Stimulated activated CD8-positive, alpha-beta memory T cell treated with anti-CD3 and anti-CD28 coated beads, Interleukin-15, amount 100 ng/mL, for 24 hours (primary cell): ENCODE measurements at places on chromosomes 13 and 19.

GRCh38 chr13:111411919-111412650, 91.6 kb downstream of the TEX29 start:
- DNase-seq = no peak

DNA sequence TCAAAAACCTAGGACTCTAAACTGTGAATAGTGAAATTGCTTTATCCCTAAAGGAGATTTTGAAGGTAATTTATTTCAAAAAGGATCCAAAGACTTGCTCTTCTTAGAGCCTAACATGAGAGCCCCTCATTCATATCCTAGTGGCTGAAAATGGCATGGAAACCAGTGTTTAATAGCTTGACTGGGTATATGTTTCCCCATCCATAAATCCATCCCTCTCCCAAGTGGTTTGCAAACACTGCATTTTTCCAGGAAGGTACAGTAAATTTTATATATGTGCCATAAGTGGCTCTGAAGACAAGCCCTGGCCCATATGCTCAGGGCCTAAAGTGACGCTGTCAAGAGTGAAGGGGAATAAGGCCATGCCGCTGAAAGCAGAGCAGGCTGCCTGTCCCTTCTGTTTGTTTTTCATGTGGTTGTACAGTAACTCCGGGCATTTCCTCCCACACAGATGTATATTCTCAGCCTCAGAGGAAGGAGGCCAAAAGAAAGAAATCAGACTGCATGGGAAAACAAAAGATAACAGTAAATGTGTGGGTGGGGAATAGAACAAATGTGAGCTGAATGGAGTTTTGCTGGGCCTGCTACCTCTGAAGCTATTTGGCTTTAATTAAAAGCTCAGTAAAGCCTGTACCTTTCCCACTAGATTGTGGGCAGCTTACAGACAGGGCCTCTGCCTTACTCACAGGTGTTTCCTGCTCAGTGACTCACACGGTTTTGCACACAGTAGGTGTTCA, 181.9 kb downstream of the PCDH9 start:
- DNase-seq = no peak

DNA sequence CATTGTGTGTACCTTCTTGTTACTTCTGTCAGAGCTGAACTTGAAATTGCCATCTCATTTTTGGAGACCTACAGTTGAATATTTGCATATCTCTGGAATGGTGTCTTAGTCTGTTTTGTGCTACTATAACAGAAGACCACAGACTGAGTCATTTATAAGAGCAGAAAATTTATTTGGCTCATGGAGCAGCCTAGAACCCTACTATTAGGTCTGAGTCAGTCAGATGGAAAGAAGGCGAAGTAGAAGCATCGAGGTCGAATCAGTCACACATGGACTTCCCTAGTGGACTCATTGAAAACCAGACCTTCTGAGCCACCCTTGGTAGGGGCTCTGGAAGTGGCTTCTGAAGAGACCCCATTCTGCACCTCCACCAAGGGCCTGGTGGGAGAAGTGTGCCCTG, 33.9 kb upstream of the TPT1 start:
- no peak for DNase-seq

- no peak for DNase-seq
These were observed 2.4 kb upstream of the APOC4 start for GRCh38 chr19:44939668-44940067.

DNA sequence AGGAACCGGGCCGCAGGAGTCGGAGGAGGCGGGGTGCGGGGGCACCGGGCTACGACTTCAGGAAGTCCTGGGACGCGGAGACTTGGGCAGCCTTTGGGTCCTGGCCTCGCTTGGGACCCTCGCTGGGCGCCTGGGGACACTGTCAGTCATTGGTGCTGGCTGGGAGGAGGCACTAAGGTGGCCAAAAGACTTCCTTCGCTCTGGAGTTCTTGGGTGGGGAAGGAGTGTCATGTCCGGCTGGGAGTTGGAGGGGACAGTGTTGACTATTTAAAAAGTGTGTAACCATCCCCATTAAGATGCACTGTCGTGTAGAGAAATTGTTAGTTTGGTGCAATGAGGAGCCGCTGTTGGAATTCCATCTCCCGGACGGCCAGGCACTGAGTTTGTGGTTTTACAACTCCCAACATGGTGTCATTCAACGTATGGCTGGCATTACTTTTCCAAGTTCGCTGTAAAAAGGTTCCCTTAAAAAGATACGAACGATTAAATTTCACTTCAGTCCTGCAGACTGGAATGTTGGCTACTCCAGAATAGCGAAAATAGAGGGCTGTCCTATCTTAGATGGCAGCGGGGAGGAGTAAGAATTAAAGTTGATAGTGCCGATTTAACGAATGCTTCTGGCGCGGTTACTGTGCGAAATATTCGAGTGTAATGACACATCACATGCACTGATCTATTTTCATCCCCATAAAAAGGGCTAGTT, 776 bp downstream of the DNAJC3 start:
- DNase-seq = peak; percentile 8

DNA sequence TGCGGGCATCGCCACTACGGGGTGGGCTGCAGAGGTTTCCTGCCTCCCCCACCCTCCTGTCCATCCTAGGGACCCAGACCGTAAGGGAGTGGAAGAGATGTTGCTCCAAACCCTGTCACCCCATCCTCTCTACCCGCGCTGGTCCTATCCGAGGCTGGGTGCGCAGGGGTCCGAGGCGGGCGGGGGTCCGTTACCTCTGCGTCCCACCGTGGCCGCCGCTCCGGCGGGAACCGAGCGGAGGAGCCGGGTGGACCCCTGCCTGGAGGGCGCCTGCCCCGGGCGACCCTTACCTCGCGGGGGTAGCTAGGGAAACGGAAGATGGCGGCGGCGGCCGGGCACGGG, at the start of gene DGKH:
Gene DGKH, plus strand, starts transcription at position 307 of the 342 bp plus-strand sequence. CDS start 126 bp downstream, outside the sequence.
- no peak for DNase-seq

DNA sequence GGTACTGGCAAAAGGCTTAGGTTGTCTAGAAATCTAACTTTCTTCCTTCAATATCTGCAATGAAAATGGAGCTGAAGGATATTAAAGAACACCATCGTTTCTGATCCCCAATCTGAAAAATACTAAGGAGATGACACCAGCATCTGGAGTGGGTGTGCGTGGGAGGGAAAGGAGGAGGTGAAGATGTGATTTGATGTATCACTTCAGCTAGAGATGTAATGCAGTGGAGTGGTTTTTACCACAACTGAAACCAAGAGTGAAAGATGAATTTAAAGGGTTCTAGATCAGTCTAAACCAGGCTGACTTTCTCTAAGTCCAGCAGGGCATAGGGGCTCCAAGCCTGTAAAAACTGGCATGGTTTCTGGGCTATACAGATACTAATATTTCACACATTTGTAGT, 148.4 kb downstream of the AKAP11 start:
- DNase-seq = no peak

- DNase-seq = no peak
These were observed 25.2 kb upstream of the KATNAL1 start for GRCh38 chr13:30332456-30333143.

- no peak for DNase-seq
These were observed 23.3 kb upstream of the ZC3H13 start for GRCh38 chr13:46075811-46076210.

DNA sequence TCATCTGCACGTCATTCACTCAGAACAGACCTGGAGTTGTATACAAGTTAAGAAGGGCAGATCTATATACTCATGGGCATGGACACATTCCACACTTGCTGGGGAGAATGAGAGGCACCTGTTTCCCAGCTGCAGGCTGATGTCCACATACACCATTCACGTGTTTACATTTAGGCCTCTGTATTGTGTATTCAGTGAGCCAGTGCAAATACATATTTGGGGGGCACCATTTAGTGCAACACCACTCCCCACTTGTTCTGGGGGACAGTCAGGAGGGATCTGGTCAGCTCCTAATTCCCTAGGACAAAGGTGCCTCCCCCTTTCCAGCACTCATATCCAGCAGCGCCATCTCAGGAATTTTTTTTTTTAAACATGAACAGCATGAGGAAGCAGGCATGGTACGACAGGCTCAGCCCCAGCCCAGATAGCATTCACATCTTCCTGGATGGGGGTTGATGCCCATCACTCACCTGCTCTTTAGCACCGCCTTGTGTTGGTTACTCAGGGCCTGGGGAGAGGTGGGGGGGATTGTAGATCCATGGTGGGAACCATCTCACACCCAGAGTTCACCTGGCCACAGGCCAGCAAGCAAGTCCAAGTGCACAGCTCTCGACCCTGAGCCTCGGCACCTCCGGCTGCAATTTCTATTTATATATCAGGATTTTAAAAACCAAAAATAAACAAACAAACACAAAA, 56.9 kb upstream of the ZNF254 start:
- no peak for DNase-seq

DNA sequence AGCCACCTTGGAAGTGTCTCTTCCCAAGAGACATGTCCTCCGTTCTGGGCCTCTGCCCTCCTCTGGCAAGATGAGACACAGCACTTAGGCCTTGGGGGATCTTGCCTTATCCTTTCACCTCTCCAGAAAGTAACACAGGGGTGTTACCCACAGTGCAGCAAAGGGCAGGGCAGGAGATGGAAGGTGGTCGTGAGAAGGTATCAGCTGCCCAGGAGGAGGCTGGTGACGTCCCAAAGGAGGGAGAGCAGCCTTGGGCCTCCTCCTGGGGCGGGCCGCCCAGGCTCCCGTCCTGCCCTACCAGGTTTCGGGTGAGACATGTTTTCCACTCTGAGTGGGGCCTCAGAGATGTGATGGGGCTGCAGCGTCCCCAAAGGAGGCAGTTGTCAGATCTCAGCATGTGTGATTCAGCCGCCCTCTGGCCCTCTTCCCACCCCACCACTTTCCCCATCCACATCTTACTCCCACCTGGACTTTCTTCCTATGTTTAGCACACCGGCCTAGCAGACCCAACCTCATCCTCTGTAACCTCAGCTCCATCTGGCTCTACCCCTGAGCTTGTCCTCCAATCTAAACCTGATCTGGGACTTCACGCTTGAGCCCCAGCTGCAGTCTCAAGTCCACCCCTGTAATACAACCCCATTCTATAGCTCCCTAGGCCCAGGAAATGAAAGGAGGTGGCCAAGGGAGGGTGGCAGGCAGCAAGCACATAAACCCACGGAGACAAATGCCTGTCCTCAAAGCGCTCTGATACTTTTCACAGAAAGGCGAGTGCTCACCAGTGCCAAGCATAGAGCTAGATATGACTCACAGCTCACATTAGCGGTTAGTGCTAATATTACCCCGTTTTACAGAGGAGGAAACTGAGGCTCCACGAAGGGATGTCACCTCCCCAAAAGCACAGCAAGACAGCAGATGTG, 9.3 kb downstream of the POU2F2 start:
- no peak for DNase-seq
